ENCODE measurements at places on chromosomes 2 and 18.

DNA sequence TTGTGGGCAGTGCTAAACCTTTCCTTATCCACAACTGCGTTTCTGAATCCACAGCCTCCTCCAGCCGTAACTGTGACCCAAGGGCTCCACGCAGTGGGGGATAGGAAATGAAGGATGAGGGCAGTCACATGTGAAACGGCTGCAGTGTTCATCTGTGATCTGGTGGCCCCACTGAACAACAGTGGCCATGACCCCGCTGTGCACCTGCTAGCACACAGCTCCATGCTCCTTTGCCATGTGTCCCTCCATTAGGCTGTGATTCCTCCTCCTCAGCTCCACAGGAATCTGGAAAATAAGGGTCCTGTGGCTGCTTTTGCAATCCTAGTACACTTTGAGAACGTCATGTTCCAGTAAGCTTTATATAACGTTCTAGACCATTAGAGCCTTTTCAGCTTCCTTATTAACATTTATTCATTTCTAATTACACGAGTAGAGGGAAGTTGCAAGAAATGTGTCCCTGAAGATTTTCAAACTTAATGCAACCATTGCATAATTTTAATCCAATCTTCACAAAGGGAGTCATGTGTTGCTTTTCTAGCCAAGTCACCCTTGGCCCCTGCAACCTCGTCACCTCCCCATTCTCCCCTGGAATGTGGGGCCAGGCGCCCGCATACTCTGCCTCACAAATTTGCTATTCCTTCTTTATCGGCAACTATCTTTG lies 7.1 kb upstream of the NAPG start:
- peak; percentile 43 for DNase-seq

DNA sequence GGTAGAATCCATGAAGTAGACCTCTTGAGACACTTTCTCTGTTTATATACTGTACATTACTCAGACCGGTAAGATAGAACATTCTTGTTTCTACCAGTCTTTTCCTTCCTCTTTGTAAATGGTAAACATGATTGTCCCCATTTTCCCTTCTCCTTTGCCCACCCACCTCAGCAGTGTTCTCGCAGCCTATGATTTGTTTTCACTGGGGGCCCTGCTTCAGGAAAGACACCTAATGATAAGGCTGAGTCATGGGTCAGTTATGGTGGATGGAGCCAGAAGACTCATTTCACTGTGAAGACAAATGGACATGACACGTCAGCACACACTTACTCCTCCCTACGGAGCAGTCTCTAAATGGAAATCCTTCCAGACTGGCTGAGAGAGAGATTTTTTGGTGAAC lies 23.7 kb downstream of the CENPO start:
- DNase-seq = no peak

DNA sequence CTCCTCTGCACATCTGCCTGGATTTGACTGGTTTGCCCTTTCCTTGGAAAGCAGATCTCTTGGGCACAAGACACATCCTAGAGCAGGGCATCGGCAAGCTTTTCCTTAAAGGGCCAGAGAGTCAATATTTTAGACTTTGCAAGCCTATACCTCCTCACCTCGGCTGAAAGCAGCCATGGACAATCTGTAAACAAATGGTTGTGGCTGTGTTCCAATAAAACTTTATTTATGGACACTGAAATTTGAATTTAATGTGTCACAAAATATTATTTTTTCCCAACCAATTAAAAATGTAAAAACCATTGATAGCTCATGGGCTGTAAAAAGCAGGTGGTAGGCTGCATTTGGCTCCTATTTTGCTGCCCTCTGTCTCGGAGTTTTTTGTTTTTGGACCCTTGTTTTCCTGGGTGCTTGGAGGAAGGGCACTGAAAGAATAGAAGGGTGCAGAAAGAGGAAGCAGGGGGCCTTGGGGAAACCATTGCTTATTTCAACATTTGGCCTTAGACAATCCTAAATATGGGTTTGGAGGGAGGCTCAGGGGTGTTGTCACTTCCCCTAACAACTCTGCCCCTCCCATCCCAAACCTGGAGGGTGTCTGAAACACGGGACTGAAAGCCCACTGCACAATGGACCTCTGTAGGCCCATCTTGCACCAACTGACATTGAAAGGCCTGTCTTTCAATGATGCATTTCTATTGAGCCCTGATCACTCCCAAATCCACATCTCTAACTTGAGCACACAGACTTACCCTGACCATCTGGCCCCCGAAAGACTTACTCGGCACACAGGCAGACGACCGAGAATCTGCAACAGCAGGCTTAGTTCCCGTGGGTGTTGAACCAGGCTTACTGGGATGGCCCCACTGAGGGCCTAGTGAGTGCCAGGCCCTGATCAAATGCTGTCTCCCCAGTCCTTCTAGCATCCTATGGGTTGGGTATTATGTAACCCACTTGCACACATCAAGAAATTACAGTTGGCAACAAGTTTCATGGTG lies 7.1 kb upstream of the ZFP36L2 start:
- no peak for DNase-seq

GRCh38 chr18:63365876-63366212 lies 1.2 kb downstream of the KDSR start:
- DNase-seq = peak; percentile 31

DNA sequence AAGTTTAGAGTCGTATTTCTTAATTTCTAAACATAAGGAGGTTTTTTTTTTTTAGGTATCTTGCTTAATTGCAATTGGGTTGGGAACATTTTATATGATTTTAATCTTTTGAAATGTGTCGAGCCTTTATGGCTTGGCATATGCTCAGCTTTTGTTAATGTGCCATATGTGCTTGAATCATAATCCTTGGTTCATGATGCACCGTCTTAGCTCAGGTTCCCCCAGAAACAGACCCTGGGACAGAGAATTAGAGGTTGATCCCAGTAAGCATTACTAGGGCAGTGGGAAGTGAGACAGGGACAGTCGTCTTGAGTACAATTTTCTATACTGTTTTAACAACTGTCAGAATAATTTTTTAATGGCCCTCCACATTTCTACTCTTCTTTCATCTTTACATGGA lies 9.3 kb downstream of the CHCHD5 start:
- DNase-seq = no peak

DNA sequence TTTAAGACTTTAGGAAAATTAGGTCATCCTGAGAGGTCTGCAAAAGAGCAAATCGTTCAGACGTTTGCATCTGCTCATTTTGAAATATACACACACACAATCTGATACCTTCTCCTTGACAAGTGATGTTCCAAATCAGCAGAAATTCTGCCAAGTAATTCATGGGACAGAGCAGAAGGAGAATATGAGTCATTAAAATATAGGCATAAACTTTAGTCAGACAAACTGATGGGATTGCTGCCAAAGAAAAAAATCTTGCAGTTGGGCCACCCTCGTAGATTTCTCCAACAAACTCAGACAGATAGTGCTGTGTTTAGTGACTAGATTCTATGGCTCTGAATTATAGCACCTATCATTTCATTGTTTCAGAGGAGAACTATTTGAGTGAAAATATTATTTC lies 336.3 kb downstream of the NYAP2 start:
- no peak for DNase-seq

- DNase-seq = peak; percentile 69
Measured at GRCh38 chr2:61426267-61426897, 44.5 kb downstream of the USP34 start.

GRCh38 chr18:10524507-10525370 lies 1.1 kb upstream of the NAPG start:
- DNase-seq = no peak

DNA sequence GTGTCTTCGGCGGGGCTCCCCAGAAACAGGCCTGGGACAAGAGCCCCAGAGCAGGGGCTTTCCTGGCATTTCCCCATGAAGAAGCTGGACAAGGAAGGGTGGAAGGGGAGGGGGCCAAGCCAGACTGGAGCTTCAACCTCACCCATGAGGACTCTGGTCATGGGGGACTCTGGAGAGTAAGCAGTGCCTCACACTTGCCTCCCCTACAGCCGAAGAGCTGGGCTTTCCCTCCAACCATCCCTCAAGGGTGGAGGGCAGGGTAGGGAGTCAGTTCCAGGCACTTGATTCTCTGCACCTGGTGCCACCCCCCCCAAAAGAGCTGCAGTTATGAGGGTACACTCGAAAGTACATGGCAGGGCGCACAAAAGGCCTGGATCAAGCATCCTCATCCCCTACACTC lies 246.6 kb downstream of the TFCP2L1 start:
- DNase-seq = no peak

GRCh38 chr2:221400411-221400810 lies 171.7 kb downstream of the EPHA4 start:
- DNase-seq = no peak

DNA sequence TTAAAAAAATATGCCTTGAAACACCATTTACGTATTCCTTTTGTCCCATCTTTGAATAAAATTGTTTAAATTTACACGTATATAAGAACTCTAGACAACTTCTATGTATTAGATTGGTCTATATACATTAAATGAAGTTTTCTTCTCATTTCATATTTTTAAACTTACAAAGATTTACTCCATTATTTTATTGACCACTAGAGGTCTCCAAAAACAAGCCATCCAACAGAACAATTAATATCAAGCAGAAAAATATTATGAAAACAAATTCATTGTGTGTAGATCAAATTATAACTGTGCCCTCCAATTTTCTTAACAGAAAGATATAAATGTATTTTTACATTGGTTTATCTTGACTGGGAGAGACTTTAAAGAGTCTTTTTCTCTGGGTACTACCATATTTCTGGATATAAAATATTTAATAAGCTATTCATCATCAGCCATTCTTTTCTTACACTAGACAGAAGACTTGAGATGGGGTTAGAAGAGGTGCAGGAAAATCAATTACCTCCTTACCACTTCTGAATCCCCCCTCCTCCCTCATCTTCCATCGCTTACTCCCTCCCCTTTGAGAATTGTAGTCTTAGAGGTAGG lies 66.5 kb downstream of the DPP4 start:
- DNase-seq = no peak

DNA sequence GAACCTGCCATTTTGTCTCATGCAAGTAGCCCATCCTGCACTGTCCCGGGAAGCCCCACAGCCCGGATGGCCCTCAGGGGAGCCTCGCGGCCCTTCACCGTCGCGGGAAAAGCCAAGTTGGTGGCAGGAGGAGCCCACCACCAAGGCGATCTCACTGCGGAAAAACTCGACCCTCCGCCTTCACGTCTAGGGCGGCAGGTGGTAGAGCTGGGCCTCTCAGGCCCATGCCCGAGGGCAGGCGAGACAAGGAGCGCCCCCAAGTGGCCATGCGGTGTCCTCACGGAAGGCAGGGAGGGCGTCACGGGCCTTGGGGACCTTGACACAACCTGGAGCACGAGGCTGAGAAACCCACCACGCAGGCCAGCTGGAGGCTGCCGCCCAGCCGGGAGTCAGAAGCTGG lies 34.8 kb upstream of the SKA1 start:
- peak; percentile 76 for DNase-seq

- no peak for DNase-seq
Measured at GRCh38 chr18:38747153-38747552, 1181.6 kb upstream of the CELF4 start.

DNA sequence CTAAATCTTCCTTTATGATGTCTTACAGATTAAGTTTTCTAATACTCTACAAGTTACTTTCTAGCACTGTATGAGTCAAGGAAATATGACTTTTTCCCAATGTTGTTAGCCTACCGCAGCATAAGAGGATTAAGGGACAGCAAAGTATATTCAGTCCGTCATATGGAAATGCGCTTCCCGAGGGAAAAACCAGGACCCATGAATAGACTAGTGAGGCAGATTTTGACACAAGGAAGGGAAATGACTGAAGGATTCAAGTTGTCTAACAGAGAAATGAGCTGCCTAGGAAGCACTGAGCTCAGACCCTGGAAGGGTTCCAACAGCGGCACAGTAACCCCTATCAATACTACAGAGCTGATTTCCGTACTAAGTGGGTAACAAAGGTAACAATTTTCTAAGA lies 12.0 kb downstream of the SEPTIN10 start:
- no peak for DNase-seq

- no peak for DNase-seq
Measured at GRCh38 chr2:176205126-176205525, 16.7 kb downstream of the HOXD1 start.

- DNase-seq = peak; percentile 37
Measured at GRCh38 chr18:79516441-79516931, 120.8 kb downstream of the NFATC1 start.

DNA sequence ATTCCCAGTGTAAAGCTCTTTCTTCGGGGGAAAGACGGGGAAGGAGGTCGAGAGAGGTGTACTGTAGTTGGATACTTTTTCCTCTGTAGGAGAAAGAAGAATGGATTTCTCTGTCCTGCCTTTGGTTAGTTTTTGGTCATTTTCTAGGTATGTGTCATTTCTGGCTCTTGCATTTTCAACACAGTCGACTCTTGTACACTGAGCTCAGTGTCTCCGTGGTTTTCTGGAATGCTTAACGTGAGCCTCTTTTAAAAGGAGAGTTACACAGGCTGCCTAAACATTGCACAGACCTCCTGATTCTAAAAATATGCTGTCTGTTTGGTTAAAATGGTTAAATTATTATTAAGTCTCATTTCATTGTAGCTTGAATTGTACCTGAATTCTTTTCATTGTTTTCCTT lies 21.8 kb upstream of the GLS start:
- DNase-seq = no peak

DNA sequence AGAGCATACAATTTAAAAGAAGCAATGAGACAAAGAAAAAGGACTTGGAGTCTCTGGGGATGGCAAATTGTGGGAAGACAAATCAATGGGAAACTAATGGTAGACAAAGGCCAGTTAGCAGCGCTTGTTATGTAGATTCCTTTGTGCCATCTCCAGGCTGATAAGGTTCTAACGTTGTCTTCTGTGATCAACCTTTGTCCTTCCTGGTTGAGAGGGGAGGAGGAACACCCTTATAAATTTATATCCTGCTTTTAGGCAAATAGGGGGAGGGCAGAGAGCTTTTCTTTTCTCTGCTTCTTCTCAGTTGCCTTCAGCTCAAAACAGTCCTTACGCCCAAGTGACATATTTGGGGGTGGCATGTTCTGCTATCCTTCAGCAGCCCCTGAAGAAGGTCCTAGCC lies 89.8 kb downstream of the STPG4 start:
- DNase-seq = no peak

- no peak for DNase-seq
Measured at GRCh38 chr2:39730685-39731302, 48.3 kb downstream of the THUMPD2 start.

GRCh38 chr2:216081012-216081411 lies 597 bp downstream of the PECR start:
- DNase-seq = no peak

- peak; percentile 16 for DNase-seq
Measured at GRCh38 chr2:133940134-133940533, 313.7 kb upstream of the MGAT5 start.
